Bronchus fibroblast of lung (primary cell): ENCODE measurements at places on chromosomes 12 and 14. TPM values are rescaled to one million over a fixed set of nuclear protein-coding genes. Genes with fewer than 3 reads are reported as not detected.

The PAPLN gene
- total RNA-seq: 6.4 and 6.5 TPM in 2 replicates

The DLGAP5 gene
- 48.5 and 59.2 TPM in 2 replicates for total RNA-seq

The SLC22A17 gene
- 10.4 and 13.8 TPM in 2 replicates for total RNA-seq

The ABCC9 gene
- 0.34 and 0.45 TPM in 2 replicates for total RNA-seq

The RNF212B gene
- not detected in 2 replicates for total RNA-seq

The IL26 gene
- not detected in 2 replicates for total RNA-seq
